Transverse colon (tissue), 4 donors: ENCODE measurements at places on chromosomes 2 and 18. TPM values are rescaled to one million over a fixed set of nuclear protein-coding genes. Genes with fewer than 3 reads are reported as not detected.
A peak's percentile ranks its signal among the peaks of the same experiment; 100 is the strongest.

DNA sequence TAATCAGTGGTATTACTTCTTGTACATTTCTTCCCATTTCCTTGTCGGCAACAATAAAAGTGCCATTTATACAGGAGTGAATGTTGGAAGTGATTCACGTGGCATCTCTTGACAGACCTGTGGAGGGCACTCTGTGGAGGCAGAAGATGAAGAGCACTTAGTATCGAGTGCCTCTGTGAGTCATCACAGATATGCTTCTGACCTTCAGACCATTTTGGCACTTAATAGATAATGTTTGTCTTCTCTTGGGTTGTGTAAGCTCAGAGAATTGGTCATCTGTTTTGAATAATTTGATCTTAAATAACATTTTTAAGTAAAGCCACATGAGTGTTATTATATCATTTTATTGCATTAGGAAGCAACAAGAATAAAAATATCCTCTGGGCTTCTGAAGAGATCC is 305.5 kb downstream of the PTPRM start:
- DNase-seq, result no peak

The PRADC1 gene
- 77.1 TPM for total RNA-seq

DNA sequence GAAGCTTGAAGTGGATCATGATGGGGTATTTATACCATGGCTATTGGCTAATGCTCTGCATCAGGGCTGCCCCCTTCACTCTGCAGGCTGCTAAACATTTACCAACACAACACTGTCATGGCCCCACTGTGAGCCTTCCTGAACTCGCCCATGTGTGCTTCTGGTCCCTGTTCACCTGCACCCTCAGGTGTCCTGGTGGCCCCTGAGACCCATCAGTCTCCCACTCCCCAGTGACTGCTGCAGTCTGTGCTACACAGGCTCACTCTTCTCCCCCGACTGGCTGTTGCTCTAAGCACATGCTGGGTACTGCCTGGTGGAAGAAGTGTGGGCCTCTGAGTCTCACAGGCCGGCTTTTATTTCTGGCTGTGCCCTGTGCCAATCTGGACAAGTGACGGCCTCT is 183.0 kb upstream of the HS6ST1 start:
- DNase-seq, result no peak

DNA sequence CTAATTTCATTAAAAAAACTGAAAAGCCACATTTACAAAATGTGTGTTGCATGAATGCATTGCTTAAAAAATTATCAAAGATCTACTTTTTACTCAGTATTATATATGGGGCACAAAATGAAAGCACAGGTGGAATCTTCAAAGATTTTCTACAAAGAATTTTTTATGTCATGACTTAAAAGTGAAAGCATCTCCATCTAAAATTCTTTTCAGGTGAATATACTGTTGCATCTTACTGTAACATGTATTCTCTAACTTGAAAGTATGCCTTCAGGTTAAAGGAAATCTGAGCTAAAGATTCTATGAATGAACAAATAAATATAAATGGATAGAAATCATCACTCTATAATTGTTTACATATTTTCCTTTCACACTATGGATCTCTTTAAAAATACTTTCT is 66.8 kb upstream of the WDR75 start:
- DNase-seq, result no peak

DNA sequence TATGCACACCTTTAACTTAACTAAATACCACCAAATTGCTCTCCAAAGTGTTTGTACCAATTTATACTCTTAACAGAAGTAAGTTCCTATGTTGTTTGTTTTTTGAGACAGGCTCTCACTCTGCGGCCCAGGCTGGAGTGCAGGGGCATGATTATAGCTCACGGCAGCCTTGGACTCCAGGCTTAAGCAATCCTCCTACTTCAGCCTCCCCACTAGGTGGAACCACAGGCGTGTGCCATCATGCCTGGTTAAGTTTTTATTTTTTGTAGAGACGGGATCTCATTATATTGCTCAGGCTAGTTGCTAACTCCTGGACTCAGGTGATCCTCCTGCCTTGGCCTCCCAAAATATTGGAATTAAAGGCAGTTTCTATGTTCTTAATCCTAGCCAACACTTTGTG is 13.1 kb upstream of the NAB1 start:
- no peak for DNase-seq

DNA sequence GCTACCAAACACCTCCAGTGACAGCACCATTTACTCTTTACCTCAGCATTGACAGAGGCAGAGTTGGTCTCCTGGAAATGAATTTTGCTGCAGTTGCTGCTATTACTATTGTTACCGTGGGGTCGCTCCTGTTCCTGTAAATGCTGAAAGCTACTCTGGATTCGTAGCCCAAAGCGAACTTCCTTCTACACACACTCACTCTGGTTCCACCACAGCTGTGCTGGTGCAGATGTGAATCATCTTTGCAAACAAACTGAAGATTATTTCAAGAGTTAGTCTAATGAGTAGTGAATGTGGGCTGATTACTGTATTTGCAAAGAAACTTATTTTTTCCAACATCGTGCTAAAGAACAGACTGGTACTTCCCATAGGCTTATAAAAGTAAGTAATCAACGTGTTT is 304.0 kb downstream of the LPIN1 start:
- DNase-seq, result no peak

The SFT2D3 gene
- 6.8 TPM for total RNA-seq

- no peak for DNase-seq
These were observed 136.6 kb upstream of the SEC11C start for GRCh38 chr18:59002974-59003594.

GRCh38 chr2:1600191-1601066 is 143.9 kb downstream of the PXDN start:
- DNase-seq, result no peak

The CPLX4 gene
- not detected for total RNA-seq

- no peak for DNase-seq
These were observed 259.2 kb upstream of the SLC14A2 start for GRCh38 chr18:45355944-45356520.

DNA sequence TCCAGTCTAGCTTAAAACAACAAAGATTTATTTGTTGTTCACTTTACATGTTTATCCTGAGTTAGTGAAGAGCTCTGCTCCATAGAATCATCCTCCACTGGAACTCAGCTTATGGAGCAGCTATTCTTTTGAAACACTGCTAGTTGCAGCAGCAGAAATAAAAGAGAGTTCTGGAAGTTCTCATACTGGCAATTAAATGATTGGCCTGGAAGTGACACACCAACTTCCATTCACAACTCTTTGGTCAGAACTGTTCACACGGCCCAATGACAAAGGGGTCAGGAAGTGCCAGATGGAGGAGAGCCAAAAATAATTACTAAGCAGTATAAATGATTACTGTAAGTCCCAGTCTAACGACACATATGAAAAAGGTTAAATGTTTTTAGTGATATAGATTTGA is 39.1 kb downstream of the FBXO11 start:
- DNase-seq, result no peak

DNA sequence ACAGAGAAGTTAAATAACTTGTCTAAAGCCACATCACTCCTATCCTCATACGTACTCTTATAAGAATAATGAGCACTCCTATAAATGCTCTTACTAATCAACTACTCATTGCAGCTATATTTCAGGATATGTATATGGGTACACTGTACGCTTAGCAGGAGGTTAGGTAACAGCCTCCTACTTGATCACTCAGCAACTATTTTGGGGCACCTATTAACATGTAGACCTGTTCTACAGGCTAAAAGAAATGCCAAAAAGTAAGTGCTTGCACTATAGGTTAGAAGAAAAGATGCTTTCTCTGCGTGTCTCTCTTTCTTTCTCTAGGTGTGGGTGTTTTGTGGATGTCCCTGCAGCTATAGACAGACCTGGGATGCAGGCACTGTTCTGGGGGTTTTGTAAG is 83.1 kb downstream of the TMEM182 start:
- DNase-seq, result no peak

DNA sequence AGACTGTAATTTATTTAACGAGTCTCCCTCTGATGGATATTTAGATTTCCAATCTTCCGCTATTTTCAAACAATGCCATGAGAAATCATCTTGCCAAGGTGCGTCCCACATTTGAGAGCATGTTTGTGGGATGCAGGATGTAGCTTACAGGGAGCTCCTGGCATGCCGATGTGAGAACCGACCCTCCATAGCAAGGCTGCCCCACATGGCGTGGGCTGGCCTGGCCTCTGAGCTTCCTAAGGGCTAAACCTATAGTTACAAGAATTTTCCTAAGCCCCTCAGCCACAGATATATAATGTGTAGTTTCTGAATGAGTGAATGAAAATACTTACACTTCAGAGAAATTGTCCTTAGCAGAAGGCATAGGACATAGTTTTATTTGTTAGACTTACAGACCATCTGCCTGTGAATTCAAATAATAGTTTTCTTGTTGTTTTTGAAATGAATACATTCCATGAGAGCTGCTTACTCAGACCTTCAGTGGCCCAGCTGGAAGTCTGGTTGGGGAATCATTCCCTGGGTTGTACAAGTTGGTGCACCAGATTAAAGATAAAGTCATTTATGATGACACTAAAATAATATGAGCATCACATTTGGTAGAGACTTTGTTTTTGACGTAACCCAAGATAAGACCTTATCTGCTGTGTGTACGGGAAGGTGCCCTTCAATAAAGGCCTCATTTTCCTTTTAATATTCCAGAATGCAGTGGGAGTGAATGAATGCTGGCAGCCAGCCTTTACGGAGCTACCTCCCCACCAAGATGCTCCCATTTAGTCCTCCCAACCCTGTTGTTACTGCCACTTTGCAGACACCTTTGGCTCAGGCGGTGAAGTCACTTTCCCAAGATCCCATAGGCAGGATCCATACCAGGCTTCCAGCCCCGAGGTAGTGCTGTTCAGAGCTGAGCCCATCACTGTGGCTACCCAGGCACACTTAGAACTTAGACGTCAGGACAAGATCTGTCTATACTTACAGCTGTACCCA is 107.1 kb downstream of the GLI2 start:
- no peak for DNase-seq

GRCh38 chr18:70148039-70148938 is 57.2 kb downstream of the RTTN start:
- no peak for DNase-seq

- no peak for DNase-seq
These were observed 72.1 kb downstream of the NPAS2 start for GRCh38 chr2:100891906-100892642.

GRCh38 chr2:170141865-170142264 is 36.1 kb upstream of the MYO3B start:
- DNase-seq, result no peak

The ATP8B1 gene
- total RNA-seq, result 120 TPM

The CCDC141 gene
- 0.40 TPM for total RNA-seq

The OLA1 gene
- 41.8 TPM for total RNA-seq

DNA sequence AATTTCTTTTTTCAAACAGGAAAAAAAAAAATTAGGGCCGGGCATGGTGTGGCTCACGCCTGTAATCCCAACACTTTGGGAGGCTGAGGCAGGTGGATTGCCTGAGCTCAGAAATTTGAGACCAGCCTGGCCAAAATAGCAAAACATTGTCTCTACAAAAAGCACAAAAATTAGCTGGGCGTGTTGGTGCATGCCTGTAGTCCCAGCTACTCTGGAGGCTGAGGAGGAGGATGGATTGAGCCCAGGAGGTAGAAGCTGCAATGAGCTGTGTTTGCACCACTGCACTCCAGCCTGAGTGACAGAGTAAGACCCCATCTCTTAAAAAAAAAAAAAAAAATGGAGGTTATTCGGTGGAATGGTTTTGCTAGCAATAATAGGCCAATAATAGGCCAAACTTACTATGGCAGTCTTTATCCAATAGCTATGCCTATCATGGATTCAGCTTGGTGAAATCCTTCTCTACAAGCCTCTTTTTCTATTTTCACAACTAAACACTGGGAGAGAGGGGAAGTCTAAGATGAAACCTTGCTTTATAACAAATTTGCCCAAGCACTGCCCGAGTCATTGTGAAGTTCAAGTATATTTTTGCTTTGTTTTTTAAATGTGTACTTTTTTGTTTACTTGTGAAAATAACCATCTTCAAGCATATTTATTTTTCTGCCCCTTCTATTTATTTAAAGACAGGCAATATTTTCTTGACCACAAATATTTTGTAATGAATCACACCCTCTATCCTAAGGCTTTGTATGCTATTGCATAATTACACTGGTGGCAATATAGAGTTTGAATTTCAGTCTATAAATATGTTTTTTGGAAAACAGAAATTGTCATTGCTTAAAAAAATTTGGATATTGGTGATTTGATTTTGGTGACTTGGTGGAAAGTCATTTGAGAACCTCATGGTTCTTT is 20.0 kb upstream of the KYNU start:
- no peak for DNase-seq

- no peak for DNase-seq
These were observed 1080.8 kb upstream of the DDX18 start for GRCh38 chr2:116733699-116734098.

- DNase-seq, result peak; percentile 95
These were observed at the start of gene MARS2 for GRCh38 chr2:197705121-197705911. Gene MARS2, plus strand, starts transcription at chr2:197705369. Its CDS starts 37 bp downstream, at chr2:197705406.

GRCh38 chr2:136637402-136637801 is 127.9 kb upstream of the THSD7B start:
- DNase-seq, result no peak

DNA sequence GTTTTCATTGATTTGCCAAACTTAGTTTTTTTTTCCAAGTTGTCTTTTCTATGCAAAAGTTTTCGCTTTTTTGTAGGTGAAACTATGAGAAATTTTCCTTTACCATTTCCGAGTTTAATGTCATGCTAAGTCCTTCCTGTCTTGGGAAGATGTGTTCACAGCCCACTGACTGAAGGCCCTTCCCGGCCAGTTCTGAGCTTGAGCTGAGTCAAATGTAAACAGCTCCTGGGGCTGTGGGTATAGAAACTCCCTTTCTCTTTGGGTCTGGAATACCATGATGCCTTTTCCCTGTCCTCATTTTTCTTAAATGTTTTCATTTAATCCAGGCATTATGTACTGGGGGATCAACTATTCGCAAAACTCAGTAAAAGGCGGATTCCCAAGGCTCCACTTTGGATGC is 69.8 kb upstream of the IL1R1 start:
- DNase-seq, result no peak

DNA sequence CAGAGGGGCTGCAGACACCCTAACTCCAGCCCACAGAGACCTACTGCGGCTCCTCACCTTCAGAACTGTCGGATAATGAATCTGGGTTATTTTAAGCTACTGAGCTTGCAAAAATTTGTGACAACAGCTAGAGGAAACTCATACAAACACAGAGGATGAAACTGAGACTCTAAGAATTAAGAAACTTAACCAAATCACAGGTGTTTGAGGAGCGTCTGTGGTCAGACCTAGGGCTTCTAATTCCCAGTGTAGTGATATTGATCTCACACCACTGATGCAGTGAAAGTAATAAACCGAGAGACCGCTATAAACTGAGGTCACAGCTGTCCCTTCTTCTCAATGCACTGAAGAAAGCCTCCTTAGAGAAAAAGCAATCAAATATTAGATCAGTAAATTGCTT is 110.1 kb downstream of the RGPD3 start:
- no peak for DNase-seq

DNA sequence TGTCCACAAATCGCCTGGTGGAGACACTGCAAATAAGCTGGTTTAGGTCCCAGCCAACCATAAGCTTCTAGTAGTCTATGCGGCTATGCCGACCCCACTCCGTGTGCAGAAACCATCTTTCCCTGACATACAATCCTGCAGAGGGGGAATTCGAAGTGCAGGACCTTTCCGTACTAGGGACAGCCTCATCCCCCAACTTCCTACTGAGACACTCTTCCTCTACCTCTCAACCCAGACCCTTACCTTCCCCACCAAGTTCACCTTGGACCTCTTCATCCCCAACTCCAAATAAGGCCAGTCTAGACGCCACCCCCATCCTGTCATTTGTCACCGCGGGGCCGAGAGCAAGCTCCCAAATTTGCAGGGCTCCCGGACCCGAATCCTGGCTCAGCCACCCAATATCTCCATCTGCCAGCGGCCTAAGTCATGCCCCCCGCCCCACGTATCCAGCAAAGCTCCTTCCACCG is 496 bp downstream of the SUCLG1 start:
- DNase-seq, result peak; percentile 27

GRCh38 chr18:4384932-4385331 is 70.2 kb downstream of the DLGAP1 start:
- DNase-seq, result no peak

The MFSD2B gene
- total RNA-seq, result not detected
